Peyer's patch (tissue), 4 donors: ENCODE measurements at places on chromosomes 6 and 20. TPM values are rescaled to one million over a fixed set of nuclear protein-coding genes. Genes with fewer than 3 reads are reported as not detected.

DNA sequence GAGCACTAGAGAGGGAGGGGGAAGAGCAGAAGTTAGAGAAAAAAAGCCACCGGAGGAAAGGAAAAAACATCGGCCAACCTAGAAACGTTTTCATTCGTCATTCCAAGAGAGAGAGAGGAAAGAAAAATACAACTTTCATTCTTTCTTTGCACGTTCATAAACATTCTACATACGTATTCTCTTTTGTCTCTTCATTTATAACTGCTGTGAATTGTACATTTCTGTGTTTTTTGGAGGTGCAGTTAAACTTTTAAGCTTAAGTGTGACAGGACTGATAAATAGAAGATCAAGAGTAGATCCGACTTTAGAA, 2.0 kb downstream of the ID4 start:
- DNase-seq = no peak

Gene ANGPT4
- total RNA-seq = not detected

DNA sequence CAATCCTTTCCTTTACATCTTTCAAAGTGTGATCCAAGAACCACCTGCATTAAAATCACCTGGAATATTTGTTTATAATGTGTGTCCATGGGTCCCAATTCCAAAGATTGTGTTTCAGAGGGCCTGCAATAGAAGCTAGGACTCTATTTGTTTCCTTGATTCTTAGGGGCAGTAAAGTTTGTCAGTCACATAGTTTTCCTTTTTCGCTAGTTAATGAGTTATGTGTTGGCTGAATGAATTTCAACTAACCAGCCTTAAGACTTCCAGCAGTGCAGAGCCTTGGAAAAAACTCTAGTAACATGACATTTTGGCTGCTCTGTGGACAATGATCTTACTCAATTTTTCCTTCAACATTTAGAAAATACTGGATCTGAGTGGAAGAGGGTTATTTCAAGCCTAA, 11.3 kb downstream of the FAM217A start:
- DNase-seq = no peak

DNA sequence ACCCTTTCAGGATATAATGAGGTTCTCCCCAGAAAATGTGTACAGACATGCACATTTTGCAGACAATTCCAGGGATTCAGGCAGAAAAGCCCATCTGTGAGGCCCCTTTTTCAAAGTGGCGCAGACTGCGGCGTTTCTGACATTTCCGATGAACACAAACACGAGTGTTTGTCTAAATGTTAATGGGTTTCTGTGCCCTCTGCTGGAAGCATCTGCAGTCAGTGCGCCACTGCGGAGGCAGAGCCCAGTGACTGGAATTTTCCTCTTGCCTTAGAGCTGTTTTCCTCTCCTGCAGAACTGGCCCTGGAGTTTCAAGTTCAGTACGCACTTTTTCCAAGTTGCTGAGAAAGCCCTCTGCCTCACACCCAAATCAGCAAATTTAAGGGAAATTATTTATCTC, 15.3 kb downstream of the ANKRD60 start:
- no peak for DNase-seq

- no peak for DNase-seq
These were observed 8.7 kb downstream of the B4GALT5 start for GRCh38 chr20:49704932-49705336.

GRCh38 chr20:49905415-49906091, 9.8 kb downstream of the SPATA2 start:
- DNase-seq = no peak

DNA sequence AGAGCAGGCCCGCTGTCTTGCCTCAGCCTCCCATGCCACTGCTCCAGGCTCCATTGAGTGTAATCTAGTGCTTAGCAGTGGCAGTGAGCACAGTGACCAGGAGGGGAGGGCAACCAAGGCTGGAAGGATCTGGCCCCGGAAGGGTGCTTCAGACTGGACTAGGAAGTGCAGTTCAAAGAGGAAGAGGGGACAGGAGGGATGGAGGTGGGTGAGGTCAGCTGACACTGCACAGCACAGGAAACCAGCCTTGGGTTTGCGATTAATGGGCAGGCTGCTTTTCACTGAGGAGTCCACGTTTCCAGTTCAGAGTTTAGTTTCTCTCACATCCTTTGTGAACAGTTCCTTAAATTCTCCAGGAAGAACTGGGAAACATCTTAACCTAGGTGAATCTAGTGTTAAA, 46.9 kb downstream of the CDS2 start:
- no peak for DNase-seq

Gene TULP1
- not detected for total RNA-seq

GRCh38 chr6:163600331-163600730, 185.8 kb downstream of the QKI start:
- DNase-seq = no peak

Gene AVP
- total RNA-seq = not detected

Gene PSMG4
- 16.8 TPM for total RNA-seq

- DNase-seq = no peak
These were observed 37.1 kb upstream of the NCOA3 start for GRCh38 chr20:47464380-47465101.

- DNase-seq = no peak
These were observed 13.8 kb upstream of the PTPRA start for GRCh38 chr20:2859330-2860121.

- DNase-seq = no peak
These were observed 646 bp downstream of the RPS6KA2 start for GRCh38 chr6:166626177-166627032.

Gene PLN
- 16.8 TPM for total RNA-seq

- DNase-seq = no peak
These were observed 3.3 kb downstream of the FOXQ1 start for GRCh38 chr6:1315201-1315559.

DNA sequence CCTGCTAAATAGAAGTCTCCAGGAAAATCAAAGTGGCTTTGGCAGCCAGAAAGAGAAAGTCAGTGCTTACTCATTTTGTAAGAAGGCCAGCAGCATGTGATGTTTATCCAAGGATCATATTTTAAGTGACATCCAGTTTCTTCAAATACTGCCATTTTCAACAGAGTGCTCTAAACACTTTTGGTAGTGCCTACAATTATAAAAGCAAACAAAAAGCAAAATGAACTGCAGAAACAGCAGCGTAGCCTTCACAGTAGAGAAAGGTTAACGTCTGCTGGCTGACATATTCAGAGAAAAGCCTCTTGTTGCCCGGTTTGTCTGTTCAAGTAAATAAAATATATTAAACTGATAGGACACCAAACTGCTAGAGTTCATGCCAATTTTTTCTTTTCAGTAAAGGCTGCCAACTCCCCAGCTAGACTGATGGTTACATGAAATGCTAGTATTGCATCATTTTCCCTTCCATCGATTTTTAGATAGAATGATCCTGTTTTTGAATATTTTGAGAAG, 705.7 kb upstream of the SLC35B3 start:
- no peak for DNase-seq

GRCh38 chr20:45685896-45686295, 15.9 kb upstream of the WFDC11 start:
- no peak for DNase-seq

Gene PRICKLE4
- total RNA-seq = 23.4 TPM

GRCh38 chr6:12923644-12924235, 207.2 kb downstream of the PHACTR1 start:
- DNase-seq = no peak

Gene FAM209B
- not detected for total RNA-seq

- DNase-seq = no peak
These were observed 97.8 kb downstream of the GMPR start for GRCh38 chr6:16336056-16336818.

- DNase-seq = no peak
These were observed 145.1 kb downstream of the RIMS1 start for GRCh38 chr6:72031471-72031870.

Gene NFKBIL1
- 33.8 TPM for total RNA-seq

- no peak for DNase-seq
These were observed 297.9 kb downstream of the CLIC5 start for GRCh38 chr6:45717715-45718114.

DNA sequence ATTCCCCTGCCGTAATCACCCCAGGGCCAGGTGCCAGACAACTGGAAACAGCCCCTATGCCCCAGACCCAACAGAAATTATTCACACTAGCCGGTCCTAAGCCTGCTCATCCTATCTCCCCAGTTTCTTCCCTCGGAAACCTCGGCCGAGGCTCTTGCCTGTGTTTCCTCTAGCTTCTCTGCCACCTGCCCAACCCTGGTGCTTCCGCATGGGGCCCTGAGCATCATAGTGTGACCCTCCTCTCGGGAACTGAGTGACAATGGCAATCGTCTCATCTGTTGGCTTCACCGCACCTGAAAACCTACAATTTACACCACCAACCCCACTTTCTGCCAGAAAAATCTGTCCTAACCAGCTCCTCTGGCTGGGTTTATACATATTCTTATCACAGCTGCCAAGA, 257.3 kb downstream of the SOD2 start:
- DNase-seq = no peak

Gene B3GAT2
- total RNA-seq = not detected

DNA sequence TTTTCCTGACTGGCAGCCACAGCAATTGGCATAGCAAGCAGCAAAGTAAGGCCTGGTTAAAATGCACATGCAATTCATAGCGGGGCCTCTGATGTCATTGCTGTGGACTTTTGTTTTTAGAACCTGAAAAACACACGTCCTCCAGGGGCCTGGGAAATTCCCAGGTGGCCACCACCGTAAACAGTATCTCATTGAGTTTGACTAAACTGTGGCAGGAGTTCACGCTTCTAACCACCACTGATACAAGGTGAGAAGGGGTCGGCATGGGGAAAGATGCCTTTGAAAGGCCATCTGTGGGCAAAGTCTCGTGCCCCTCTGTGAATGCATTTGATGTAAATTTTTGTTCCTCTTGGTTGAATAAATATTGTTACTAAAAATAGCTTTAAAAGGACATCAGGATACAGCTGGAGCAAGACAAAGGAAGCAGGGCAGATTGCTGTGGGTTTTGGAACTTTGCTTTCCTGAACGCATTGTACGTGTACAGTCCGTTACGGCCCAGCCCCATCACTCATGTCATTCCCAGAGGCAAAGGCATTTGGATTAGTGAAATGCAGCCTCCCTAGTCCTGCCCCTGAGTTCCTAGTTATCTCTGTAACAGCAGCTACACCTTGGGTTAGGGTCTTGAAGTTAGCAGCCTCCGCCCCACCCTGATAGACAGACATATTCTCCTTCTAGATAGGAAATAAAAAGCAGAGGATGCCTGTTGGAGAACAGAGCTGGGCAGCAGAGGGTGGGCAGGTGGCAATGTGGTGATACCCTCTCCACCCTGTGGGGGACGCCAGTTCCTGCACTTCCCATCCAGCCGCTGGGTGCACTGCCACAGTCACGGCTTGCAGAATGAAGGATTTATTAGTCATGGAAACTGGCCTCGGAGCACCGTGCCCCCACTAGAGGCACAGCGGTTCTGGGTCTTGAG, 80.3 kb downstream of the ZDHHC14 start:
- no peak for DNase-seq

Gene C6orf118
- total RNA-seq = not detected

GRCh38 chr6:89385156-89385667, 26.9 kb downstream of the RRAGD start:
- no peak for DNase-seq

DNA sequence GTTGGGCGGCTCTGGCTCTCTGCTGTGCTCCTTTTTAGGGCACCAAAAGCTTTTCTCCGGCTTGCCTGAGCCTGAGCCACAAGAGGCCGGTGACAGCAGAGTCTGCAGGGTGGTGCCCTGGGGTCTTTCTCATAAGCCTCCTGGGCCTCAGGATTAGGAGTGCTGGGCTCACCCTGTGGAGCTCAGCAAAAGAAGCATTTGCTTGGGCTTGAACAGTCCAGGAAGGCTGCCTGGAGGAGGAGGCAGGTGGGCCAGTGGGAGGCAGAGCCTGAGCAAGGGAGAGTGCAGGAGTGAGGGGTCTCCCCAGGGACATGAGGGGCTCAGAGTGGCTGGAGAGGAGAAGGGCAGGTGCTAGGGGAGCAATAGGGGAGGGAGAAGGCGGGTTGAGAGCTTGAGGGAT, 32.9 kb upstream of the MRGBP start:
- no peak for DNase-seq

Gene CST1
- not detected for total RNA-seq

DNA sequence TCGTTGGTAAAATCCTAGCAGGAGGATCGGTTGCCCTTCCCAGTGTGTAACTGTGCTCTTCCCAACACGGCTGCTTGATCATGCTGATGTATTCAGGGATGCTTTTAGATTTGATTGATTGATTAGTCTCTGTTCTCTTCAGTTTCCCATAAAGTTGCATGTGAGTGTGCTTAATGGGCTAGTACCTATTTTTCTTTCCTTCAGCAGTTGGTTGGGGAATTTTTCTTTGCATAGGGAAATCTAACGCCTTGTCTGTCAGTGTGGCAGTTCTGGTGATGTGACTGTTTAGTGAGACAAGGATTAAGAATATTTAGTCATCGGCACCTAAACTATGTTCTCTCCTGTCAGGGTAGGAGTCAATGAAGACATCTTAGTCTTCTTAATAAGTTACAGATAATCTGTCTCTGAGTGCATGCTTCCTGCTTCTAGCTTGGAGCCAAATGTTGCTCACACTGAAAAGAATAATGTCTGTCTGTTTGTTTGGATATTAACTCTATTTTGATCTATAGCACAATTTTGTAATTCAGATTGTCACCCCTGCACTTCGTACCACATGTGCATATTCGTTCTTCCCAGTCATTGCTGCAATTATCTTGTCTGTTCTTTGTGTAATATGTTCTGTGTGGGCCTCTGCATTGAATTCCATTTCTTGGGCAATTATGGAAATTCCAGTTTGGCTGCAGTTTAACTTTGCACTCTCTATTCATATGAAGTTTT, 169.9 kb downstream of the EDN1 start:
- DNase-seq = no peak

DNA sequence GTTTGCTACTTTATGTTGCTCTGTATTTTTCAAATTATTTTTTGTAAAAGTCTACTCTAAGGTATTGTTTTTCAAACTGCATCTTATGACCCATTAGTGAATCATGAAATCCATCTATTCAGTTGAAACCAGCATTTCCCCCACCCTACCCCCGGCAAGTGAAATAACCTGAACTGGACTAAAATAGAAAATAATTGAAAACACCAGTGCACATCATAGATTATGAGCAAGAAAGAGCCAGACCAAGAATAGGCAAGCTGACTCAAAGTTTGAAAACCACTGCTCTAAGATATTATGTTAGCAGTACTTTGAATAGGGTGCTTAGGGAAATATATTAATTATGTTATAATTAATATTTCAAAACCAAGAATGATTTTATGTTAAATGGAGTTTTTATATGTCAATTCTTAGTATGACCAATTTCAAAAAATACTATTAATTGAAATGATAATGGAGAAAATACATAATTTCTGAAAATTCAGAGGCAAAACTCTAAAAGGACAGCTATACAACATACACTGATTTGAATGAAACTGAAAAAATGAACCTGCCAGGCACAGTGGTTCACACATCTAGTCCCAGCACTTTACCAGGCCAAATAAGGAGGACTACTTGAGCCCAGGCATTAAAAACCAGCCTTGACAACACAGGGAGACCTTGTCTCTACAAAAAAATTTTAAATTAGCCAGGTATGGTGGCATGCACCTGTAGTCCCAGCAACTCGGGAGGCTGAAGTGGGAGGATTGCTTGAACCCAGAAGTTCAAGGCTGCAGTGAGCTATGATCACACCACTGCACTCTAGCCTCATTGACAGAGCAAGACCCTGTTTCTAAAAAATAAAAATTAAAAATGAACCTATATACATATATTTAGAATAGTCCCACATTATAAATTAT, 112.0 kb downstream of the CDK19 start:
- DNase-seq = no peak

- DNase-seq = no peak
These were observed 17.5 kb downstream of the RIN2 start for GRCh38 chr20:19775353-19776253.

GRCh38 chr6:42971746-42972327, 7.1 kb downstream of the PEX6 start:
- no peak for DNase-seq

Gene RBPJL
- not detected for total RNA-seq
